GM12892 (cell line): ENCODE measurements at places on chromosomes 4 and X.

DNA sequence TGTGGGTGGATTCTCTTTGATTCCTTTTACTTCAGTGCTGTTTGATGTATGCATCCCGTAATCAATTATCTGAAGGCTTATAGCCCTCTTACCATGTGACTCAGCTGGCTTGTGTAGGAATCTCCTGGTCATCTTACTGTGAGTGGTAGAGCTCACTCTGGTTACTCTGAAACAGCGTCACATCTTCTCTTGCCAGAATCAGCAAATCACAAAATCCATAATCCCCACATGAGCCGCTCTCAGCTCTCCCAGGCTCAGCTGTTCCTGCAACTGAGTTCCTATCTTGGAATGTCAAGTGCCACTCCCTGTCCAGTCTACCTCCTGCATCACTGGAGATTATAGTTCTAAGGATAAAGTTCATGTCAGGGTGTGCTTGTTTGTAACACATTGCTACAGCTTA, 278.0 kb downstream of the FBXO8 start:
- no peak for DNase-seq

DNA sequence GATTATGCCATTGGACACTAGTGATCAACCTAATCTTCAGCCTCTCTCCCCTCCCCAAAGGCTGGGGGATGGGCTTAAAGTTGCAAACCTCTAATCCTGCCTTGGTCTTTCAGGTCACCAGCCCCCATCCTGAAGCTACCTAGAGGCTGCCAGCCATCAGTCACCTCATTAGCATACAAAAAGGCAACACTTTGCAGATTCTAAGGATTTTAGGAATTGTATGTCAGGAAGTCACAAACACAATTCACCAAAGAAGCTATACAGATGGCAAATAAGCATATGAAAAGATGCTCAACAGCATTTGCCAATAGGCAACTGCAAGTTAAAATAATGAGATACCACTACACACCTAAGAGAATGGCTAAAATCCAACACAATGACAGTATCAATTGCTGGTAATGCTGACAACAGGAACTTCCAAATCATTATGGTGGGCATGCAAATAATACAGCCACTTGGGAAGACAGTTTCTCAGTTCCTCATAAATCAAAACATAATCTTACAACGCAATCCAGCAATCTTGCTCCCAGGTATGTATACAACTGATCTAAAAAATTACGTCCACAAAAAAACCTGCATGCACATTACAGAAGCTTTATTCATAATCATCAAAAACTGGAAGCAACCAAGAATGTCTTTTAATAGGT, 9.0 kb upstream of the PIM2 start:
- DNase-seq, result no peak

GRCh38 chr4:174591243-174592021, 69.1 kb upstream of the HPGD start:
- no peak for DNase-seq

DNA sequence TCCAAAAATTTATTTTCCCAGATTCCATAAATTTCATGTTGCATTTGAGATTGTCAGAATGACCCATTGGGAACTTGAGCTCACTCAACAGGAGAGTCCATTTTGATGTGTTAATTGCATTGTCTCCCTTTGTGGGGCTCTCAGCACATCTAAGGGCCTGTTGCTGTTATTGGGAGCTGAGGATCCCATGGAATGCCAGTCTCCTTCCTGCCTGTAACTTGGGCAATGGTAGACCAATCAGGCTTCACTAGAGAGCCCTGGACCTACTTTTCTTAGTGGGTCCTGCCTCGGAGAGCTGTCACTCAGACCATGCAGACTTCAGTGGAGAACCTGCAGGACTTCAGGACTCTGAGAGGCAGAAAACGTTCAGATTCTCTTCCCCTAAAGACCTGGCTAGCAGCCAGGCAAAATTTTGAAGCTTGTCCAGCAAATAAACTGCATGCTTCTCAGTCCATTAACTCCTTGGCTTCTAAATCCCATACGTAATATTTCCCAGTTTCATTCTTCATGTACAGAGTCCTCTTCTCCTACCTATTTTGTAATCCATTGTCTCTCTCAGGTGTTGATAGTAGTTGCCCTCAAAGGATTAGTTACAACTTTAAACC, 25.1 kb downstream of the OCRL start:
- no peak for DNase-seq
